Effector memory CD4-positive, alpha-beta T cell (primary cell): ENCODE measurements at places on chromosomes 16 and 17.

GRCh38 chr17:67712375-67712774, 5.4 kb upstream of the NOL11 start:
- DNase-seq, result no peak

DNA sequence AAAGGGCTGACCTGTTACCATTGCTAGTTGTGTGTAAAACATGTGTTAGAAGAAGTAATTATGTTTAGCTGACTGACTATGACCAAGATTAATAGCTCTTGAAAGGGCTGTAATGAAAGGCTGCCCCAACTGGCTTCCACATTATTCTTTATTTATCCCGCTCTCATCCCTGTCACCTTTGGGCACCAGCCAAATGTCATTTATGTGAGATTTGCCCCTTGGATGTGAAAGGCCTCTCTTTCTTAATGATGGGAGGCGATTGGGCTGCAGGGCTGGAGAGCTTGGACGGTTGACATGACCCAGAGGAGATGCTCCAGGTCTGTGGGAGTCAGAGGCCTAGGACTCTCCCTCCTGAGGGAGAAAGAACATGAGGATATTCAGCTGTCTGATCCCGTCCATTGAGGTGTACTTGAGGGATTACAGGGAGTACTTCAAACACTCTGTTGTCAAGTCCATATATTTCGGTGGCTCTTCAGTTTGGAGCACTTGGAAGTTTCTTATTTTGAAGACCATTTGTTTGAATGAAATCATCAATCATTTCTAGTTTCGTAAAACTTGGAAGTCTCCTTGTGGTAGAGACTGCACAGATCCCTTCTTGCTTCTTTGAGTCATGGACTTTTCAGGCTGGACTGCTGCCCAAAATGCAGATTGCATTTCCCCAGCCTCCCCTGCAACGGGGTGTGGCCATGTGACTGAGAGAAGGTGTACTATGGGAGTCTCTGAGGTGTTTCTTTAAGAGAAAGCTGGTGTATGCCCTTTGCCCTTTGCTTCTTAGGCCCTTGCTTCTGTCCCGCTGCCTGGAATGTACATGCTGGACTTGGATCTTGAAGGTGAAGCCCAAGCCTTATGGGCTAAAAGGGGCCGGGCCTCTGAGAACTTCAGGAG, 51.3 kb downstream of the FTO start:
- DNase-seq, result no peak

- DNase-seq, result no peak
Observed at GRCh38 chr16:8283195-8283594, 307.1 kb downstream of the TMEM114 start.

DNA sequence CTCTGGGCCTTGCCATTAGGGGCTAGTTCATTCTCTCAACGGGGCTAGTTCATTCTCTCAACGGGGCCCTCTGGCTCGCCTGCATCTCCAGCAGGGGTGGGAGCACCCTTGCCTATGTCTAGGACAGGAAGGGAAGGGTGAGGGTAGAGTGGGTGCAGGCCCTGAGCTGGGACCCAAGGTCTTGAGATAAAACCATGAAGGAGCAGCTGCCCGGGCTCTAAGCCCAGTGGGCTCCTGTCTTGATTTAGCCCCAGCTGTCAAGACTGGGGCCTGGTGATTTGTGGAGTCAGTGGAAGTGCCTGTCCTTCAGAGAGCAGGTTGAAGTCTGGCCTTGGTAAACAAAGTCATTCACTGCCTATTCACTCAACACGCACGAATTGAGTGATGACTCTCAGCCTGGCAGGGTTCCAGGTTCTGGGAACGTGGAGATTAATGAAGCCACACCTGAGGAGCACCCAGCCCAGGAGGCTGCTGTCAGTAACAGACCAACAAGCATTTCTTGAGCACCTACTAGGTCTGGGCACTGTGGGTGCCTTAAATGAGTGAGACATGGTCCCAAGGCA, 35.4 kb downstream of the WNT3 start:
- no peak for DNase-seq

DNA sequence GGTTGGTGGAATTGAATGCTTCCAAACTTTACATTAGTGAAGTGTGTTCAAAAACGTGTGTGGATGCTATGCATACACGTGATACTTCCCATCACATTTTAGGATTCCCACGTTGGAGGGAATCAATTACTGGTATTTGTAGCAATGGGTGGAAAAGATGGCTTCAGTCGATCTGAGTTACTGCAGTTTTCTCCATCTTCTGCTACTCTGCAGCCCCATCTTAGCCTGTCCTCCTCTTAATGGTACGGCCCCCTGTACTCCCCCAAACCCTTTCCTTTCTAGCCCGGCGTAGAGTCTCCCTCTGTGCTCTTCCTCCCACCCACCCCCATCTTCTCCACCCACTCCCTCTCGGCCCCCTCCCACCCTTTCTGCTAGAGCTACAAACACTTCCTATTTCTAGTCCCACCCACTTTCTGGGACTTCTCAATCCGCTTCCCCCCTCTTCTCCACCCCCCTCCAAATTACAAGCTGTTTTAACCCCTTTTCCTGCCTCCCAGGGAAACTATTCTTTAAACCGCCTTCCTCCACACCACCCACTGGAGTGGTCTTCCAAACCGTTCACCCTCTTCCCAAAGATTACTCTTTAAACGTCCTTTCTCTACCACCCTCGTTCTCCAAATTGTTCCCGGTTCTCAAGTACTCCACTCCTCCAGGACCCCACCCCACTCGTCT, 1.1 kb downstream of the CHTF8 start:
- no peak for DNase-seq

- no peak for DNase-seq
Observed at GRCh38 chr17:59149841-59150511, 5.0 kb downstream of the SKA2 start.

DNA sequence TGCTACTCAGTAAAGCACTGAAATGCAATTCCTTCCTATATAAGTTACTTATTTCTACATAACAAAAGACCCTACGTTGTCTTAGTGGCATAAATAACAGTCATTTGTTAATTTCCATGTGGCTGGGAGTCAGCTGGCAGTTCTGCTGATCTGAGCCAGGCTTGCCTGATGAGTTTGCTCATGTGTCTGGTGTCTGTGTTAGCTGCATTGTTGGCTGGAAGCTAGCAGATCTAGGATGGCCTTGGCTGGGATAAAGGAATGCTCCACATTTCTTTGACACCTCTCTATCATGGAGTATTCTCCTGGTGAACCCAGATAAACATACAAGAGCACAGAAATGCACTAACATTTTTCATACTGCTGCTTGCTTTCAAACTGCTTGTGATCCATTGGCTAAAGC, 264.4 kb upstream of the MON1B start:
- DNase-seq, result no peak

DNA sequence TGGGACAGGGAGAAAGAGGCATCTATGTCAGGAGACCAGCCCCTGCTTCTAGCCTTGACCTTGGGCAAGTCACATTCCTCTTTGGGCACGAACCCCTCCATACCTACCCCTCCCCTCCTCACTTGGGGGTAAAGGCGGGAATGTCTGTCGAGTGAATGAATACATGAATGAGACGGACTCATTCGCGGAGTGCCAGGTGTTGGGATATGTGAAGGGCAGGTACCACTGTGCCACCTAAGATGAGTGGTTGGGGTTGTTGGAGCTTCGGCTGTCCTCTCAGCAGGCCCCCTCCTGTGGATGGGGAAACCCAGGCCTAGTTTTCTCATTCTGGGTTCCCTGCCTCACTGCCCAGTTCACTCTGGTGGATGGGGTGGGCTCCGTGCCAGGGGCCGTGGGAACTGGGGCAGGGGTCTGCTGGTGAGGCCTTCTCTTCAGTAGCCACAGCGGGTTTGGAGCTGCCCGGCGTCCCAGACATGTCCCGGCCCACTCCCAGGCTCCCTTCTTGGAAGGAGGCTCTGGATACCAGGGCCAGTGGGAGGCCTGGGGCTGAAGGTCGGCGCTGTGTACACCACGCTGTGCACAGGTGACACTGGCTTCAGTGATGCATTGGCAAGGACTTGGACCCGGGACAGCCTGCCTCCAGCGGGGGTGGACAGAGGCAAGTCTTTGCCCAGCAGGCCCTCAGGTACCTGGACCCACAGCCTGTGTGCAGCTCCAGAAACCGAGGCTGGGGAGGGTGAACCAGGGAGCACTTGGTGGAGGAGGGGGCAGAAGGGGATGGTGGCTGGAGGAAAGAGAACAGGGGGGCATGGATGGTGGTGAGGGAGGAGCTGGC, 5.6 kb downstream of the GLIS2 start:
- DNase-seq, result no peak

- DNase-seq, result no peak
Observed at GRCh38 chr17:1229900-1230501, 40.2 kb upstream of the BHLHA9 start.

DNA sequence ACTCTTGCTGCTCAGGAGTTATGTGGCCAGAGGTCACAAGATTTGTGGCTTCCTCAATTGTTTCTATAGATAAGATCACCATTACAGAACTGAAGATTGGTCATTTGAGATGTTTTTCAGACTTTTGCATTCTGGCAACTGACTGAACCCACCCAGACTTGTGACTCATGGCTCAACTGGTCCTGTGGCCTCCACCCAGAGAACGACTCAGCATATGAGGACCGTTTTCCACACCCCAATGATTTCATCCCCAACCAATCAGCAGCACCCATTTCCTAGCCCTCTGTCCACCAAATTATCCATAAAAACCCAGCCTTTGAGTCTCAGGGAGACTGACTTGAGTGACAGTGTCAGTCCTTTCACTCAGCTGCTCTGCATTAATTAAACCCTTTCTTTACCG, 143.2 kb upstream of the ASIC2 start:
- DNase-seq, result no peak

DNA sequence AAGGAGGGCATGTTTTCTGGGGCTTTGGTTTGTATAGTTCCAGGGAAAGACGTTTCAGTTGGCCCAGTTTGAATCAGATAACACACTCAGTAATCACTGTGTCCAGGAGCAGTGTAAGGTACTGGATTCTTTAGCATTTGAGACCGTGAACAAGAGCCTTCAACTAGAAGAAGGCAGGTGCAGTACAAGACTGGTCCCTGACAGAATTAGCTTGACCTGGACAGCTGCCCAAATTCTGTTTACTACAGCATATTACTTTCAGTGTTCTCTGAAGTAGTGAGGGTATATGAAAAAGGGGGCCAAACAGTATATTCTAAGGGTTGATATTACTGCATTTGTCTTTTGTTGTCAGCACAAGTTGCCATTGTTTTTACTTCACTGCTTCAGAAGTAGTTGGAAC, 81.3 kb downstream of the COX10 start:
- no peak for DNase-seq

- peak; percentile 67 for DNase-seq
Observed at GRCh38 chr16:28925386-28926228, 569 bp upstream of the RABEP2 start.

- no peak for DNase-seq
Observed at GRCh38 chr17:38424297-38424972, 3.8 kb upstream of the ARHGAP23 start.

DNA sequence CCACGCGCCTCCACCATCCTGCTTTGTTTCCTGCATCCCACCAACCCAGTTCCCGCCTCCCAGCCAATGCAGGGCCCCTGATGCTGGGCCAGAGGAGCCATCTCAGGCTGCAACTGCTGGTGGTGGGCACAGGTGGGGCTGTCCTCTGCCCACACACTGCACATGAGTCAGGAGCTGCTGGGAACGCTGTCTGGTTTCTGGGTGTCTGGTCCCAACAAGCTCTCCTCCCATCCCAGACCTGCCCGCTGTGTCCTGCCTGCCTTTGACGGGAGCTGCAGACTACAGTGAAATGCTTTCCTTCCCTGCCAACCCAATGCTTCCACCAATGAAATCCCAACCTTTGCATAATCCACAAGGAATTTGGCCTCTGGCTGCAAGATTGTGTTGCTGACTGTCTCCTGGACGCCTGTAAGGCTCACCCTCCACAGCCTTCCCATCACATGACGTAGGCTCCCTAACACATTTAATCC, 98.9 kb downstream of the N4BP1 start:
- DNase-seq, result no peak

DNA sequence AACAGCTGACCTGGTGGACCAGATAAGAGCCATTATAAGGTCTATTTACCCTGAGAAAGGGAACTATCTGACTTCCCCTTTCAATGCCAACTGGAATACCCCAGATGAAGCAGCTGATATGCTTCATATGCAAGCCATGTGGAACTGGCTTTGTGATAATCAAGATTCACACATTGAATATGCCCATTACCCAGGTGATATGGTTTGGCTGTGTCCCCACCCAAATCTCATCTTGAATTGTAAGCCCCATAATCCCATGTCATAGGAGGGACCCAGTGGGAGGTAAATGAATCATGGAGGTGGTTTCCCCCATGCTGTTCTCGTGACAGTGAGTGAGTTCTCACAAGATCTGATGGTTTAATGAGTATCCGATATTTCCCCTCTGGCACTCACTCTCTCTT, 42.1 kb downstream of the IKZF3 start:
- DNase-seq, result no peak

- DNase-seq, result no peak
Observed at GRCh38 chr16:87125206-87126155, 191.7 kb downstream of the C16orf95 start.

DNA sequence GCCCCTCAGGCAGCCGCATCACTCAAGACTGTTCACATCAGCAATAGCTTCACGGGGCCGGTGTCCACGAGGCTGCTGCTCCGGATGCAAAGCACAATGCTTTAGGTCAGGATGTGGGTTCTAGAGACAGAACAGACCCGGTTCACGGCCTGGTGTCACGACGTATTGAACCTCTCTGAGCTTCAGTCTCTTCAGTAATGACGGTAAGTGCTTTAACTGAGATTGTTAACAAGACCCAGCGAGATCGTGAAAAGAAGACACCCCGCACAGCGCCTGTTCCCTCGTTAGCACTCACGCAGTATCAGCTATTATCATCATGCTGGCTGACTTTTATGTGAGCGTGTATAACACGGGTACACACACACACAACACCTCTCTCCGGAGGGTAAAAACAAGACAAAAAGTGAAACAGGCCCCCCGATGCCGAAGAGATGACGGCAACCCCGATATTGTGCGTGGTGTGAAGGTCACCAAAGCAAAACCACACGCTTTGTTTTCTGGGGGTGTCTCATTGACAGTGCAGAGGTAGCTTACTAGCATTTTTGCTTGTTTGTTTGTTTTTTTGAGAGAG, 21.4 kb upstream of the ABR start:
- no peak for DNase-seq

GRCh38 chr16:8878523-8878911, 3.6 kb upstream of the LITAFD start:
- no peak for DNase-seq

GRCh38 chr17:64187093-64187895, 57.4 kb upstream of the ERN1 start:
- no peak for DNase-seq
